ENCODE measurements at places on chromosomes 5 and 9. TPM values are rescaled to one million over a fixed set of nuclear protein-coding genes. Genes with fewer than 3 reads are reported as not detected.

The ACOT12 gene
- not detected for total RNA-seq

The SCAMP1 gene
- total RNA-seq, result 61.6 TPM

The SDHA gene
- total RNA-seq, result 105 TPM

The BOD1 gene
- 46.5 TPM for total RNA-seq

The NUP155 gene
- total RNA-seq, result 23.1 TPM

The ROPN1L gene
- total RNA-seq, result 0.94 TPM

The SLC36A3 gene
- not detected for total RNA-seq

DNA sequence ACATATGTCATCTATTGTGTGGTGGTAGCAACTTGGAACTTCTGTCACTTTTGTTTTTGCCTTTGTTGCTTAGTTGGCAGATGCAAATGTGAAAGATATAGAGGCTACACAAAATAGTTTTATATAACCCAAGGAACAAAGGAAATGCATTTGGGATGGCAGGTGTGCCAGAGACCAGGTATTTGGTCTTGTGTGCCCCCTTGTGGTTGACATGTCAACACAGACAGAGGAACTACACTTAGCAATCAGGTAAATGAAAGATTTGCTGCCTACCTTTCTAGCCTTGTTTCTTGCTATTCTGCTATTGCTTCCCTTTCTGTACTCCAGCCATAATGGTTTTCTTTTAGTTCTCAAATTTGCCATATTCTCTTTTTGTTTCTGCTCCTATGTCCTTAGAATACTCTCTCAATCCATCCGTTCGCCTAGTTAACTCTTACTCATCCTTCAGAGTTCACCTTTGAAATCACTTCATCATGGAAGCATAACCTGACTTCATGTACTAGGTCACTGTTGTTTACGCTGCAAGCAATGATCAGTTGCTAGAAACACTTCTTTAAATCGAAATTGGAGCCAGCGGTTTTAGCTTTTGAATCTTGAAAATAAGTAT lies 119.5 kb downstream of the TRPM3 start:
- DNase-seq, result no peak

DNA sequence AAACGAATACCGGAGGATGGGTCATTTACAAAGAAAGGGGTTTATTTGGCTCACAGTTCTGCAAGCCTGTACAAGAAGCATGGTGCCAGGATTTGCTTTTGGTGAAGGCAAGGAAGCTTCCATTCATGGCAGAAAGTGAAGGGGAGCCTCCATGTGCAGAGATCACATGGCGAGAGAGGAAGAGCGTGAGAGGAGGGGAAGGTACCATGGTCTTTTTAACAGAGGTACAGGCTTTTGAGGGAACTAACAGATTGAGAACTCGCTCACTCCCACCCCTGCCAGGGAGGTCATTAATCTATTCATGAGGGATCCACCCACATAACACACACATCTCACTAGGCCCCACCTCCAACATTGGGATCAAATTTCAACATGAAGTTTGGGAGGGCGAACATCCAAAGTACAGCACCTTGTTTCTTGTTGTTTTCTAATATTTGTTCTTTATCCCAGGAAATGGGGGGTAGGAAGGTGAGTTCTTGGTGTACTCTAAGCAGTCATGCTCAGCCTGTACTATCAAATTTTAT lies 18.5 kb downstream of the TMC1 start:
- no peak for DNase-seq

DNA sequence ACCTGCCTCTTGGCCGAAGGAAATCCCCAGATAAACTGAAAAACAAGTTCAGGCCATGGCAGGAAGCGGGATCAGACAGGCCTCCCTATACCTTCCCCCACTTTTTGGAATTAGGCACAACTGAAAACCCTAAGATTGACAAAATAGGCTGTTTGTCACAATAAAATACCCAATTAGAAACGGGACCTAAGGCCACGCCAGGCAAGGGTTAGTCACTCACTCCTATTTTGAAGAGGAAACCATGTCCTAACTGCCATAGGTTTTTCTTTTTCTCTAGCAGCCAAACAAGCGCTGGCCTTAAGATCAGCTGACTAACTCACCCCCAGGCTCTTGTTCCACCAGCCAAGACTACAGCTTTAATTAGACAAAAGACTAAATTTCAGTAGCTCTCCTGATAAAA lies 11.9 kb downstream of the FBP2 start:
- DNase-seq, result no peak

GRCh38 chr5:168174376-168174775 lies 117.1 kb upstream of the WWC1 start:
- no peak for DNase-seq

- DNase-seq, result no peak
Measured at GRCh38 chr5:75736273-75736672, 19.0 kb upstream of the POC5 start.

DNA sequence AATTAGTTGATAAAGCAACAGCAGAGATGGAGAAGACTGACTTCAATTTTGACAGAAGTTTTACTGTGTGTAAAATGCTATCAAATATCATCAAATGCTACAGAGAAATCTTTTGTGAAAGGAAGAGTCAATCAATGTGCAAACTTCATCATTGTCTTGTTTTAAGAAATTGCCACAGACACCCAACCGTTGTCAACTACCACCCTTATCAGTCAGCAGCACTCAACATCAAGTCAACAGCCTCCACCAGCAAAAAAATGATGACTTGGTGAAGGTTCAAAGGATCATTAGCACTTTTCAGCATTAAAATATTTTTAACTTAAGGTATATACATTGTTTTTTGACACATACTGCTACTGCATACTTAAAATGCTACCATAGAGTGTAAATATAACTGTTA lies 888.8 kb downstream of the CDH18 start:
- no peak for DNase-seq

DNA sequence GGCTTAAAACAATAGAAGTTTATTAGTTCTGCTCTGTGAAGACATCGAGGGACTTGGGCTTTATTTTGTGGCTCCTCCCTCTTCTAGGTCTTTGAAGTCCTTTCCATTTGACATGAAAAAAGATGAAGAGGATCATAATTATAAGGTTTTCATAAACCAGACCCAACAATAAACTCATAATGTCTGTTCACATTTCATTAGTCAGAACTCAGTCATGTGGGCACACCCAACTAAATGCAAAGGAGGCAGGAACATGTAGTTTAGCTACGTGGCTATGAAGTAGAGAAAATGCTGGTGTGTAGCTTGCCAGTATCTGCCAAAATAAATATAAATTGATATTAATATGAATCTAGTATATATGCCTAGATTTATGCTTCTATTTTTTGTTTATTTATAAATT lies 393.9 kb upstream of the C9orf72 start:
- no peak for DNase-seq

DNA sequence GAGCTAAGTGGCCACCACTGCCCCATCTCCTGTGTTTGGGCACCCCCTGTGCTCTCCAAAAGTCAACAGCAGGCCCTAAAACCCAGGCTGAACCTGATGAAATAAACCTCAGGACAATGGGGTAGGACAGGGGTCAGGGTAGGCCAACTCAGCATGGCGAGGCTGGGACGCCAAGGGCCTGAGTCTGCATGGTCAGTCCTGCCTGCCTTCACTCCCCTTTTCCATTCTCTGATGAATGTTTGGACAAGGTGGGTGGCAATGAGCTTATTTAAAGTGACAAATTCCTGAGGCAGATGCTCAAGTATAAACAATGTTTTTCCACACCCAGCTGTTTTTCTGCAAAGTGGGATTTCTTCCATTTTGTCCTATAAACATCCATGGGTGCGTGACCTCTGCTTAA lies 47.2 kb upstream of the CXCL14 start:
- DNase-seq, result no peak

- DNase-seq, result no peak
Measured at GRCh38 chr5:164302533-164303235, 797.3 kb downstream of the MAT2B start.

DNA sequence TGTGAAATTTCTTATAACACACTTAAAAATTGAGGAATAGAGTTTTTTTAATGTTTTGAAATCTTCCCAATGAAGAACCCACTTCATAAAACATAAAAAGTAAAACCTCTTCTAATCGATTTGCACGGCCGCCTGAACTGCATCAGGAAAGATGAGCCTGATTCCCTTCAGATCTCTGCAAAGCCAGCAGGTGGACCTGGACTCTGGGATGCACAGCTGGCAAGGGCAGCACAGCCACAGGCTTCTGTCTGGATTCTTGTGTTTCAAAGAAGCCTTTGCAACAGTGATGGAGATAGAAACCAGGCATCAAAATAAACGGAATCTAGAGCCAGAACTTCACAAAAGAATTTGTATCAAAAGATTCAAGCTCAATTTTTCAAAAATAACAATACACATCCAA lies 36.0 kb upstream of the SPATA31C2 start:
- DNase-seq, result no peak

DNA sequence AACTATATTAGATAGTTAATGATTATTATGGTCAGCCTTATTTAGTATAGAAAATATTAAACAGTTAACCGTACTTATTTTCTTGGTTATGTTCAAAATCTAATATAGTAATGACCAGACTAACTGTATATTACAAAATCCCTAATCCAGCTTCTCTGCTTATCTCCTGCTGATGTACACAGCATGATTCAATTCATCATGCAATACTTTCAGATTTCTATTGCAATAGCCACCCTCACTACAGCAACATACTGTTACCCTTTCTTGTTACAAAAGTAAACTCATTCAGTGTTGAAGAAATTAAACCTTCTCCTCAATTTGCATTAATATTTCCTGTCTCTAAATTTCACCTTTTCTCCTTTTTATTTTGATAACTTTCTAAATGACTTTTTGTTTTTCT lies 1375.0 kb upstream of the NUDT12 start:
- DNase-seq, result no peak

- DNase-seq, result peak; percentile 73
Measured at GRCh38 chr5:138632900-138633489, 57.8 kb upstream of the HSPA9 start.

Measured in sciatic nerve (tissue), 2 donors.